Fibroblast of skin of right biceps (primary cell): ENCODE measurements at places on chromosomes 11 and 22.

DNA sequence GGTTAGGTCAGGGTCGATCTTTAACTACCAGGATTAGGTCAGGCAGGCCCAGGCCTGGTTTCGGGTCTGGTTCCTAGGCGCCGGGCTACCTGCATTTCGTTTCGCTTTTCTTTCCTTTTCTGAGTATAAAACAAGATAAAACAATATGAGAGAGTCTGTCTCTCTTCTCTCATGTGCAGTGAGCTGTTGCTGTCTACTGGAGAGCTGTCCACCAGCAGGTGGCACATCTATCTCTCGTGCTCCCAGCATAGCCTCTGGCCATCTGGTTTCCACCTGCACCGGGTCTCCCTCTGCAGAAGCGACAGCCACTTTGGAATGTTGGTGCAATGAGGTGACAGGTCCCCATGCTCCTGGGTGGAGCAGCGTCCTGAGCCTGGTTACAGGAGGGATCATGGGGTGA is 27.6 kb downstream of the RIBC2 start:
- DNase-seq: peak; percentile 71

DNA sequence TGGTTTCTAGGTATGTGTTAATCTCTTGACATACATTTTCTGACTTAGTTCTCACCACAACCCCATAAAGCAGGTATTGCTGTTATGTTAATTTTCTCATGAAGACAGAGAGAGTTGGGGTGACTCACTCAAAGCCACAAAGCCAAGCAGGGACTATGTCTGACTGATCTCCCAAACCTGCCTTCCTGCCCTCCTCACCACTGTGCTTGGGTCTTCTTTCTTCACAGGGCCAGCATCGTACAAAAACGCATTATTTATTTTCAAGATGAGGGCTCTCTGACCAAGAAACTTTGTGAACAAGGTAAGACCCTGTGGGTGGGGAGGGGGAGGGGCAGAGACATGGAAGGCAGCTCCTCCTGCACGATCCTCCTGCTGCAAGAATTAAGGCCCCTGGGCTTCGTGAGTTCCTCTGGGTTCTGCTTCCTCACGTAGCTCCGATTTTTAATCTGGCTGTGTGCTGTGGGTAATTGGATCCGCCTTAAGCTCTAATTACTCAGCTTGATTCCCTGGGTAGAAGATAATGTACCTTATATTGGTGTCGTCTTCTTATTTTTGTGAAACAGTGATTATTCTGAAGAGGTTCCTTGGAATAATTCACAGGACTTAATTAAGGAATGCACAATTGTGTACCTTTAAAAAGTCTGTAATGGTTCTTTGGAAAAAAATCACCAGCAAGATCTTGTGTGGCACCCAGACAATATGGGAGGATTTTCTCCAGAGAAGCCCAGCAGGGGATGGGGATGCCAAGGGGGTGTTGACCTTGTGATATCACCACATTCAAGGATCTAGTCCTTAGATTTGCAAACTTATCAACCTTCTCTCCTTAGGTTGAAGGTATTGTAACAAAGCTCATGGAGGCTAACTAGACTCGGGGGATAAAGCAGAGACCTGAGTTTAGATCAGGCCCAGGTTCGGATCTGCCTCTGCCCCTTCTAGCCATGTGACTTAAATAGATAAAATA is 112.9 kb downstream of the SPON1 start:
- DNase-seq: peak; percentile 67

DNA sequence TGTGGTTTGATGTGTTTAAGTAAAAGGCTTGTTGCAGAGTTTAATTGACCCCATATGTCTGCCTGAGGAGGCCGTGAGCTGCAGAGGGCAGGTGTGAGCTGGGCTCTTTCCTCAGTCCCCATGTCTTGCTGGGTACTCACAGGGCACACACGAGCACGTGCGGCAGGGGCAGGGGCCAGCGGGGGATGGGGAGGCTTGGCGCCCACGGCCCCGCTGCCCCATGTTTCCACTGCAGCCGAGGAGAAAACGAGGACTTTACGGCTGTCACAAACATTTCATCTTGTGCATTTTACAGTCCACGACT is 24.7 kb upstream of the CCDC188 start:
- DNase-seq: peak; percentile 54

DNA sequence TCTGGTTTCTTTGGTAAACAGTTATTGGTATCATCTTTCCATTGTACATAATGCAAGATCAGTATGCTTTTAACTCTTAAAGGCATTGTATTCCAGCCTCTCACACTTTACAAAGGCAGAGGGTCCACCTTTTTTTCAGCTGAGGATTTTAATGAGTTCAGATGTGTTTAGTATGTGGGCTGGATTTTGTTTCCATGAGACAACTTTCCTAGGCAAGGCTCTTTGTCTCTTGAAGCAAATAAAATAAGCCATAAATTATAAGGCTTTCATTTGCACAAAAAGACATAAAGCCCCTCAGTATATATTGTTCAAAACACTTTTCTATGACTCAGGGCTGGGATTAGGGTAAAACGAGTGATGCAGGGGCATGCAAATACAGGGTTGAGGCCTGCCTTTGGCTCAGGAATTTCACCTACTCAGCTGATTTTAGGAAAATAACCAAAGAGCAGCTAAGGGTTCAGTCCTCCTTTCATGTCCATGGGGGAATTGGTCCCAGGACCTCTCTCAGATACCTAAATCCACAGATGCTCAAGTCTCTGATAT is 7.6 kb downstream of the MMP20 start:
- no peak for DNase-seq

GRCh38 chr11:95254131-95254704 is 23.2 kb upstream of the SESN3 start:
- DNase-seq: peak; percentile 88
